ENCODE measurements at places on chromosomes 6 and 20. TPM values are rescaled to one million over a fixed set of nuclear protein-coding genes. Genes with fewer than 3 reads are reported as not detected.
A peak's percentile ranks its signal among the peaks of the same experiment; 100 is the strongest.

DNA sequence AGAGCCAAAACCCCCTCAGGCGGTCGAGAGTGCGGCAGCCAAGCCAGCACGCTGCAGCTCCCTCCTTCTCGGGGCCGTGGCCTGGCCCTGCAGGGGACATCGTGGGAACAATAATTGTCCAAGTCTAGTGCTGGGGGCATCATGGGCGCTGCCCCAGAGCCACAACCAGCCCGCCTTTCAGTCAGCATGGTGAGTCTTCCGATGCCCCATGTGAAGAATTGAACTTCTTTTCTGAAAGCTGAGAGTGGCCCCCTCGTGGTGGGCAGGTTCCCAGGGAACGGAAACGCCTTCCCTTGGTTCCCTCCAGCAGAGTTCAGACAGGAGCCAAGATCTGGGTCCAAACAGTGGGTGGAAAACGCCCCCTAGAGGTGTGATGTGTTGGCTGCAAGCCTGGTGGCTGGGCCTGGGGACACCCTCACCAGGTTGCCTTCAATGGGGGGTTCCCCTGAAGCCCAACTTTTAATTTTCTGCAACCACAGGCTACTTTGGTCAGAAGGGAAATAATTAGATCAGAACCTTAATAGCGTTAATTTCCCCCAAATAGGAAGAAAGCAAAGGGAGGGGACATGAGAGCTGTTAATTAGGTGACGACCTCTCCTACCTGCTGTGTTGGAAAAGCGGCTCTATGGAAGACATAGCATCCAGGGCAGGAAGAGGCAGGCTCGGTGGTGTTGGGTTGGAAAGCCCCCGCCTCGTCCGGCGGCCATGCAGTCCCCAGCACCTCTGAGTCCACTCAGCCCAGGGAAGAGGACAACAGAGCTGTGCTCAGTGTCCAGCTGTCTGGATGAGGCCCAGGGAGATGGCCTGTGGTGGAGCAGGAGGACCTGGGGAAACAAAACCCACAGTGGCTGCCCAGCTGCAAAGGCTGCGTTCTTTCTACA lies 4.7 kb upstream of the MRGBP start:
- peak; percentile 82 for DNase-seq

DNA sequence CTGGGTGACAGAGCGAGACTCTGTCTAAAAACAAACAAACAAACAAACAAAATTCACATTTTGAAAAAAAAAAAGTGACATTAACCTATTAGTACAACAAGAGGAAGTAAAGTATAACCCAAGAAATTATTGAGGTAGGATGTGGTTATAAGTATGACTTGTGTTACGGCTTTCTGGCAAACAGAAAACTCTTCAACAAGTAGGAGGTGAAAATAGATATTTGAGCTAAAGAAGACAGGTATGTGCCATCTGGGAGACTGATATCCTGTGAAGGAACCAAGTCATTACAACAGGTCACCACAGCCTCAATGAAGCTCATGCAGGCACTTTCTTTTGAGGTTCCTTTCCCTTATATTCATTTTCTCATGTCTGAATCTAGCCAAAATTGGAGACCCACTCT lies 28.8 kb downstream of the TLDC2 start:
- DNase-seq: no peak

Gene SEC23B
- 63.2 TPM for total RNA-seq

- no peak for DNase-seq
Observed at GRCh38 chr6:4365686-4366085, 230.3 kb upstream of the ECI2 start.

- no peak for DNase-seq
Observed at GRCh38 chr20:9409352-9409751, 105.0 kb upstream of the LAMP5 start.

GRCh38 chr6:139239064-139239463 lies 52.7 kb downstream of the TXLNB start:
- no peak for DNase-seq

Gene MAN1A1
- total RNA-seq: 56.8 TPM

DNA sequence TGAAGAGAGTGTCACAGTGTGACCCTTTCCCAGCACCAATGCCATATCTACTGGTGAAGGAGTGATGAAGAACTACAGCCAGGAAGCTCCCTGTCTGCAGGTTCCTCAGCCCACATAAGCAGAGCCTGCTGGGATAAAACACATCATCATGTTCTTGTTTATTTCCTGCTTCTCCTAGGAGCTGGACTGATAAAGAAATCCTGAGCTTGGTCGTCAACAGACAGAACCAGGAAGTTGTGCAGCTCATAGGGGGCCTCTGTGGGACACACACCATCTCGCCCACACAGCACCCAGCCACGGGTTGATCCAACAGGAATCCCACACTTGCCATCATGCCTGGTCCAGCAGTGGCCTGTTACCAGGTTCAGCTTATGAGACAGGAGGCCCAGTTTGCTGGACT lies 2.8 kb upstream of the CSTL1 start:
- no peak for DNase-seq

Gene GABRR1
- not detected for total RNA-seq

GRCh38 chr6:34154668-34155447 lies 9.0 kb upstream of the GRM4 start:
- DNase-seq: peak; percentile 61

GRCh38 chr6:110626442-110626841 lies 150.0 kb upstream of the SLC22A16 start:
- DNase-seq: no peak

Gene KCNK16
- not detected for total RNA-seq

- no peak for DNase-seq
Observed at GRCh38 chr20:14189794-14190402, 147.5 kb downstream of the FLRT3 start.

Gene HLA-DPB1
- 82.5 TPM for total RNA-seq

Gene TRIM39
- total RNA-seq: 13.8 TPM

DNA sequence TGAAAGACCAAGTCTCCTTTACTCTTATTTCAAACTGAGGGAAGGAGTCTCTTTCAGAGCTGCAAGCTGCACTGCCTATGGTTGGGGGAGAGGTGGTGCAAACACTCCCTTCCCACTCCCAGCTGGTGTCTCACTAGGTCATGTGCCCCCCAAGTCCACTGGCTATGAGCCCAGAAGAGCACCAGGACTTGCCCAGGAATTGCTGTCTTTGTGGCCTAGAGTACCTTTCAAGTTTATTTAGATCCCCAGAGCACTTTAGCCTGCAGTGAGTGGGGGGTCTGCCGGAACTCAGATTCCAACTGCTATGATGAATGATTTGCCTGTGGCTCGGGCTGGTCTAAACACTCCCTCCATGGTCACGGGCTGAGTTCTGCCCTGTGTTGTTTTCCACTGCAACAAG lies 192.6 kb upstream of the CITED2 start:
- DNase-seq: no peak

Gene ZC3H12D
- total RNA-seq: 2.4 TPM

- no peak for DNase-seq
Observed at GRCh38 chr6:95654176-95654575, 76.8 kb downstream of the MANEA start.

- no peak for DNase-seq
Observed at GRCh38 chr6:84415517-84415916, 188.1 kb upstream of the CEP162 start.
